ENCODE measurements at places on chromosomes 16 and 17.

- no peak for DNase-seq
Measured at GRCh38 chr16:19389246-19389645, 28.4 kb upstream of the TMC5 start.

GRCh38 chr16:11557801-11558200 is 28.9 kb downstream of the LITAF start:
- DNase-seq: no peak

DNA sequence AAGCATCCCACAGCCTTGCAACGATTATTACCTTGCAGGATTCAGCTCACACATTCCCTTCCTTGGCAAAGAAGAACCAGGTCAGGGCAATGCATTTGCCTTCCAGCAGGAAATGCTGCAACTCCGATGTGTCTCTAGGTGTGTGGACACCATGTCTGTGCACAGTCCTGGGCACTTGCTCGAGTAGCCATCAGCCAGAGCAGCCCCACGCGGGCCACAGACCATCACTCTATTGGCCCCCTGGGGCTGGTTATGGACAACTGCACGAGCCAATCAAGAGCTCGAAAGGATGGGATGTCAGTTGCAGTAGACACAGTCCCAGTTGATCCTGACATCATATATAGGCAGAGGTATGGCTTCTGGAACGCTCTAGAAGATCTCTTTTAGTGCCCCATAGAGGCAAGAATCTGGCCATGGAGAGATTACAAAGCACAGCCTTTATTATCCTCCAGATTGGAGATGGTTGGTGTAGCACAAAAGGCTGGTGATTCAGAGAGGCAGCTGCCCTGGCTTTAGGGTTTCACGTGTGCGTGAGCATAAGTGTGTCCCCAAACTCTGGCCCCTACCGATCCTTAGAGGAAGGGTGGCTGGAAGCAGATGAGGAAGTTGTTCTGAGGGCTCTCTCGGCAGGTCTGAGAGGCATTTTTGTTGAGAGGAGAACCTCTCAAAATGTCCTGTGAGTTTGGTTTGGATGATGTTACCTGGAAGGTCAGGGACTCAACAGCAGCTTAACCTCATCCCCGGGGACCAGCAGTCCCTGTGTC is 403.8 kb downstream of the SEC14L1 start:
- no peak for DNase-seq

- no peak for DNase-seq
Measured at GRCh38 chr17:50051606-50052005, 4.3 kb upstream of the ITGA3 start.

DNA sequence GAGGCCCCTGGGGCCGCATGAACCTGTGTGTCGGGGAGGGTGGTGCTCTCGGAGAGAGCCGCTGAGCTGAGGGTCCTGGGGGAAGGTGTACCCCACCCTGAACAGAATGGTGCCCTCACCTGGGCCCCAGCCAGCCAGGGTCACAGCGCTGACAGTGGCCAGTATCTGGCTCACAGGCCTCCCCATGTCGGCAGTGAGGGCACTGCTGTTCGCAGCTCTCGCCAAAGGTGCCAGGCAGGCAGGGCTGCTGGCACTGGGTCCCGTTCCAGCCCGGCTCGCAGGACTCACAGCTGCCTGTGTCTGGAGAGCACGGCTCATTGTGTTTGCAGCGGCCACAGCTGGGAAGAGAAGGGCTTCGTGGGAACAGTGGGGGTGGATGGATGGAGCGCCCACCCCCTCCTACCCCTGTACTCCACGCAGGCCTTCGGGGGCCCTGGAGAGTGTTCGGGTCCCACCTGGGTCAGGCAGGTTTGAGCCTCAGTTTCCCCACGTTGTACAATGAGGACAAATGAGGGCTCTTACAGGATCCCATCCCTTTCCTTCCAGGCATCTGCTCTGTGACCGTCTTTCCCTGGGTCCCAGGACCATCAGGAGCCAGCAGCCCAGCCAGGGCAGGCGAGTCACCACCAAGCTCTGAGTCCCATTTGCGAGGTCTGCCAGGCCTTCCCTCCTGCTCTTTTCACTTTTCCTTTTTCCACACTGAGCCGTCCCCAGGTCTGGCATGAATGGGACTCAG is 5.0 kb downstream of the SCARF1 start:
- DNase-seq: no peak

DNA sequence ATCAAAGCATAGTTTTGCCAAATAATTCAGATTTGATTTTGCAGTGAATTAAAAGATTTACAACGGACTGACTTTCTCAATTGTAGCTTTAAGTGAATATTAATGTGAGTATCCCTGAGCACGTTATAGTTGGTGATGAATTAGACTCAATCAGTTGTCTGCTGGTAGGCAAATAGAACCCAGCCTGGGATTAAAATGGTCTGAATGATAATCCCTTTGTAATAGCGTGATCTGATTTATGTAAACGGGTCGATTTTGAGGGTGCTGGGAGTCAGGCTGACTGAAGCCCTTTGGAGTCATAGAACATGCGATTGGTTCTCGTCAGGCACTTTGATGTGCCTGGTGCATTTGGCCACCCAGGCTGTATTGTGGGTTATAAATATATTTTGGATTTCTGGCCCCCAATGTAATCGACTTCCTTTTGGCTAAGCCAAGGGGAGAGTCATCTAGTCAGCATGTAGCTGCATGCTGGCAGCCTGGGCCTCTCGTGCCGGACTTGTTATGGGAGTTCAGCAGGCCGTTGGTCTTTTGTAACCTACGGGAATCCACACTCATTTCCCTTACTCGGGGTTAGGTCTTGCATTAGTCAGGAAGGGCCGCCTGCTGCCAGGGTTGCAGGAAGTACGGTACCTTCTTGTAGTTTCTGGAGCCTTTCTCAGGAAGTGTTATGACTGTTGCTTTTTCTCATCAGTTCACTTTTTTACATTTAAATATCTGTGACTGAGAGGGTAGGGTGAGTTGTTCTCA is 5.4 kb downstream of the PGS1 start:
- no peak for DNase-seq

All from stimulated activated CD8-positive, alpha-beta memory T cell treated with anti-CD3 and anti-CD28 coated beads, Interleukin-15, amount 100 ng/mL, for 4 hours (primary cell).